Left ventricle myocardium inferior (tissue), 1 donor: ENCODE measurements at places on chromosomes 2 and 18. TPM values are rescaled to one million over a fixed set of nuclear protein-coding genes. Genes with fewer than 3 reads are reported as not detected.
A peak's percentile ranks its signal among the peaks of the same experiment; 100 is the strongest.

The RBBP8 gene
- 6.7 TPM for total RNA-seq

The SLC5A7 gene
- not detected for total RNA-seq

The TLX2 gene
- not detected for total RNA-seq

- DNase-seq = peak; percentile 50
These were observed 12.0 kb downstream of the SIGLEC15 start for GRCh38 chr18:45837283-45838070.

- DNase-seq = no peak
These were observed 98.0 kb downstream of the TRABD2A start for GRCh38 chr2:84782717-84783442.

DNA sequence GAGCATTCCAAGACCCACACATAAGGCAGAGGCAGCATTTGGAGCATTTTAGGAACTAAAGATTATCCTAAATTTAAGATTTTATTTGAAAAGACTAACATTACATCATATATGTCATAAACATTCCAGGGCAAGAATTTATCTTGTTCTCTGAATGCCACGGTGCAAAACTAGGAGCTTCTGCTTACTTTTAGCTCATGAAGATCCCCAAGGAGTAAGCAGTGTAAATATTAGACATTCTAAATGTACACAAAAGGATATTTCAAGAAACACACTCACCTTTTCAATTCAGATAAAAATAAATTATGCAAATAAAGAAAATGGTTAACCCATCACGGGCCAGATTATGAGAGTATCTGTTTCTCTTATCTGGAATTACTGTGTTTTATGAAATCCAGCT is 101.7 kb upstream of the ETAA1 start:
- no peak for DNase-seq

DNA sequence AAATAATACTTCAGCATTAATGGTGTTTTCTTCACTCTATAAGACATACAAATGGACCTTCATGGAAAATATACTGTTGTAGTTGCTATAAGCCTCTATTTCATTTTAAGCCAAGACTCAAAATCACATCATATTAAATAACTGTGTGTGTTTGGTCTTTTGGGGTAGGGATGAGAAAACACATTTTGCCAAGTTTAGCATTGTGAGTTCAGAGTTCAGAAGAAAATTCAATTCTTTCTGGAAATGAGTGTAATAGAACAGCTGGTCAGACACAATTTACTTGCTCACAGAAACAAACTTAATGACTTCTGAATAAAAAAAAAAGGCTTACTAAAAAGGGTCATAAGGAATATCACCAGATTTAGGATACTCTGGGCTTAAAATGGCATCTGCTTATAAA is 149.5 kb downstream of the LRRTM4 start:
- no peak for DNase-seq

The EMILIN2 gene
- total RNA-seq = 12.4 TPM

GRCh38 chr2:62398356-62398755 is 107.6 kb downstream of the TMEM17 start:
- no peak for DNase-seq

The DIPK1C gene
- 6.4 TPM for total RNA-seq

DNA sequence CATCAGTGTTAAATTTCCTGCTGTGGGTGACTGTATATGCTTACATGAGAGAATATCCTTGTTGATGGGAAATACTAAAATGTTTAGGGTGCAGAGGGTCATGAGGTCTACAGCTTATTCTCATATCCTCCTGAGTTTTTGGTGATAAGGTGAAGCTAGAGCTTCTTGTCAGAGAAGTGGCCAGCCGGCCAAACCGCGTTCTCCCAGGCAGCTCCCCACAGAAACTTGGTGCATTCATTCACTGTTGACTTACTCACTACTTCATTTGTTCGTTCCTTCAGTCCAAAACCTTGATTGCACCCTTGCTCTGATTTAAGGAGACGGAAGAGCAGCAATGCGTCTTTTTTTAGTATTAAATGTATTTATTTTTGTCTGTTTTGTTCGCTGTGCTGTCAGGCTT is 8.7 kb downstream of the SNED1 start:
- no peak for DNase-seq

The AMER3 gene
- not detected for total RNA-seq

GRCh38 chr2:239195992-239196391 is 204.8 kb downstream of the HDAC4 start:
- DNase-seq = no peak

DNA sequence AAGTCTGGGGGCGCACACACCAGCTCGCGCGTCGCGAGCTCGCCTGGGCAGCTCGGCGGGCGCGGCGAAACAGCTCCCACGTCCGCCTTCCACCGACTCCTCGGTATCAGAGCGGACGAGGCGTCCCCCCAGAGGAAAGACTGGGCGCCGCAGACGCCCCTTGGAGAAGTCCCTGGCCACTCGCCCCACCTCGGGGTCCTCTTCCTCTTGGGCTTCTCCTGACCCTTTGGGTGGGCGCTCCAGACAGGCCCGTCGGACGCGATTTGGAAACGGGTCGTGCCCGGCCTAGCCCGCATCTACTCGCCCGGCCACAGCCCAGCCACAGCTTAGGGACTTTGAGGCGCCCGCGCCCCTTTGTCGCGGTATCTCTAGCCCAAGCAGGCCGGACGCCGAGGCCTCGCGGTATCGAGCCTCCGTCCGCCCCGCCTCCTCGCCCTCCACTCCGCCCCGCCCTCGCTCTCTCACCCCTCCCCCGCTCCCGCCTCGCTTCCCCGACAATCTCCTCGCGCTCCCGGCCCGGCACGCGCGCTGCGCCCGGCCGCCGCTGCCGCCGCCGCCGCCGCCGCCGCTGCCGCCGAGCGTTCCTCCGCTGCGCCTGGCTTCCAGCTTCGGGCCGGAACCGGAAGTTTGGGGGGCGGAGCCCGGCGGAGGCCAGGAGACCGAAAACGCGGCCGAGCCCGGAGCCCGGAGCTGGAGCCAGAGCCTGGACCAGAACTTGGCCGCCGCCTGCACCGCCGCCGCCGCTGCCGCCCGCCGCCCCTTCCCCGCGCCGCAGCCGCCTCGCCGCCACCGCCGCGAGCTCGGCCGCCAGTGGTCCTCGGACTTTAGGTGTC is 749 bp upstream of the ACVR2A start:
- DNase-seq = peak; percentile 93

The BCL11A gene
- total RNA-seq = 27.1 TPM
